ENCODE measurements at places on chromosomes 5 and 9. TPM values are rescaled to one million over a fixed set of nuclear protein-coding genes. Genes with fewer than 3 reads are reported as not detected.

UGT3A1 gene
- not detected for total RNA-seq

FREM1 gene
- 0.20 TPM for total RNA-seq

LEAP2 gene
- total RNA-seq = 0.67 TPM

CD14 gene
- total RNA-seq = 0.26 TPM

C6 gene
- not detected for total RNA-seq

ADRA1B gene
- 0.07 TPM for total RNA-seq

TRIM36 gene
- total RNA-seq = 0.74 TPM

CATSPER3 gene
- total RNA-seq = not detected

ORM2 gene
- not detected for total RNA-seq

CCNI2 gene
- 0.04 TPM for total RNA-seq

ARID3C gene
- total RNA-seq = 0.13 TPM

HTR1A gene
- not detected for total RNA-seq

CBY3 gene
- total RNA-seq = 0.26 TPM

UAP1L1 gene
- 15.4 TPM for total RNA-seq

GABRG2 gene
- not detected for total RNA-seq

SLC4A9 gene
- not detected for total RNA-seq

LCN9 gene
- not detected for total RNA-seq

KIAA1958 gene
- 0.79 TPM for total RNA-seq

FAM169A gene
- total RNA-seq = 0.71 TPM

DAPK1 gene
- total RNA-seq = 66.5 TPM

CARTPT gene
- not detected for total RNA-seq

OBP2A gene
- not detected for total RNA-seq

SLC6A19 gene
- not detected for total RNA-seq

Measured in pulmonary artery endothelial cell (primary cell).